Astrocyte (in vitro differentiated cells and primary cell): ENCODE measurements at places on chromosomes 16 and 17.

- H3K4me1 ChIP-seq: peaks cover 41% of the 10 kb centered on the region
- H3K4me3 ChIP-seq: peak overlapping the region; percentile 32
- no peaks in the 10 kb centered on the region for H3K27me3 ChIP-seq
- H3K27ac ChIP-seq: peak overlapping the region; percentile 90
- peak; percentile 71 for DNase-seq
- H3K36me3 ChIP-seq: peaks cover 9% of the 10 kb centered on the region
These were observed 53.6 kb downstream of the CDH11 start for GRCh38 chr16:65068151-65068740.

DNA sequence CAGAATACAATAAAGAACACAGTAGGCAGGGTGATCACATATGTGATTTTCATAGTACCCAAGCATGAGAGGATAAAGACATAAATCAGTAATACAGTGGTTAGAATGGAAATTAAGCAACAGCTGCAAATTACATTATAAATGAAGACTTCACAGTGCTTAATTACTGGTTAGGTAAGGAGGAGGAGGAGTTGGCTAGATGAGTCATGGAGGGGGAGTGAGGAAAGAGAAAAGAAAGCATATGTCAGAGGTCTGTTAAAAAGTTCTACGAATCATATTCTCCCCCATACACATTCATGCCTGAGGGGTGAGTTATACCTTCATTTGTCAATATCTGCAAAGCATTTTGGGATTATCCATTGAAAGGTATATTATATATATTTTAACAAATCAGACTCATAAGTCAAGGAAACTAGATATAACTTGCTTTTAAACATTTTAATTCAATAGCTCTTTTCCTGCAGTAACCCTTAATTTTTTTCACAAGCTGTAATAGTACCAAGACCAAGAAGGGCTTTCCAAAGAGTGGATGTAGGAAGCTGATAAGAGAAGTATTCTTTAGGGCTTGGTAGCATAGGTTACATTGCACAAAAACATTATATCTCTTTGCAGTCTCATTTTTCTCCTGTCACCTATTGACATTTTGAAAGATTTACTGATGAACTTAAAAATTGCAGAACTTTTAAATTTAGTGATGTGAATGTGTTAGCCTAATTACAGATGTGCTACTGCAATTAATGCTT lies 99.3 kb downstream of the STXBP4 start:
- H3K36me3 ChIP-seq: no peaks in the 10 kb centered on the region
- peak; percentile 41 for DNase-seq
- H3K4me3 ChIP-seq: no peak overlapping the region
- H3K27me3 ChIP-seq: no peaks in the 10 kb centered on the region
- no peak overlapping the region for H3K27ac ChIP-seq

DNA sequence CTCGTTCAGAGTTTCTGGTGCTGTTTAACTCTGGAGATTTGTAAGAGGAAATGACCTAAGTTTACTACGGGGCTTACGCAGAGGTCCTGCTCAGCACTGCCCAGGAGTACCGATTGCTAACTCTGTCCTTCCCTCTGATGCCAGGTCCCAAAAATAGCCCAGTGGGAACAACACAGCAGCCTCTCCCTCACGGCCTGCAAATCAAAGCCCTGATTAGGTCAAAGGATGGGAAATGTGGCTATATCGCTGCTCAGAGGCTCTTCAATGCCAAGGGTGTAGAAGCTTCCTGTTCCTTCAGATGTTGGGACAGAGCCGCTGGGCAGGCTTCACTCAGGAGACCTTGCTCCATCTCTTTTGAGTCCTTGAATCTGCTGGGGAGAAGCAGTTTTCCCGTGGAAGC lies 174.2 kb upstream of the KCNJ16 start:
- H3K27ac ChIP-seq: no peak overlapping the region
- H3K36me3 ChIP-seq: no peaks in the 10 kb centered on the region
- H3K27me3 ChIP-seq: no peaks in the 10 kb centered on the region
- no peak overlapping the region for H3K4me3 ChIP-seq

GRCh38 chr16:81158964-81159363 lies 62.8 kb upstream of the GCSH start:
- no peaks in the 10 kb centered on the region for H3K36me3 ChIP-seq
- no peak for DNase-seq
- no peak overlapping the region for H3K4me3 ChIP-seq
- H3K27me3 ChIP-seq: no peaks in the 10 kb centered on the region
- H3K4me1 ChIP-seq: no peaks in the 10 kb centered on the region

DNA sequence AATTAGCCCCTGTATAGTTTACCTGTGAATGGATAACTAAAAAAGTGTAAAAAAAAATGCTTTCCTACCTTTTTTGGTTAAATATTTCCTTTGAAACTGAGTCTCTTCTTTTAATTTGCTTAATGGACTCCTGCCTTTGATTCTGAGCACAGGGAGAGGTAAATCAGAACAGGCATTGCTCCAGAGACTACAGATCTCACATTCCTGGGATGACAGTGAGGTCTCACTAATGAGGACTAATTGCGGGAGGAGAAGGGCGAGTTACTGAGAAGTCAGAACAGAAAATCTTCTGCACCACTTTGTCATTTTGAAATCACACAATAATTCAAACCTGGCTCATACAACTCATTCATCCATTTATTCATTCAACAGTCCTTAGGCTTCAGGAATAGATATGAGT lies 437.0 kb upstream of the ASIC2 start:
- no peak overlapping the region for H3K27ac ChIP-seq
- no peaks in the 10 kb centered on the region for H3K36me3 ChIP-seq
- no peaks in the 10 kb centered on the region for H3K27me3 ChIP-seq
- no peaks in the 10 kb centered on the region for H3K4me1 ChIP-seq
- no peak for DNase-seq

GRCh38 chr17:40024901-40025300 lies 9.7 kb downstream of the CSF3 start:
- H3K36me3 ChIP-seq: peaks cover 17% of the 10 kb centered on the region
- no peaks in the 10 kb centered on the region for H3K27me3 ChIP-seq
- H3K27ac ChIP-seq: peak overlapping the region; percentile 62
- DNase-seq: peak; percentile 22
- no peak overlapping the region for H3K4me3 ChIP-seq
- H3K4me1 ChIP-seq: peaks cover 43% of the 10 kb centered on the region

- H3K4me3 ChIP-seq: peak overlapping the region; percentile 5
- peaks cover 30% of the 10 kb centered on the region for H3K4me1 ChIP-seq
These were observed 73.1 kb downstream of the CDH13 start for GRCh38 chr16:82699711-82700495.

DNA sequence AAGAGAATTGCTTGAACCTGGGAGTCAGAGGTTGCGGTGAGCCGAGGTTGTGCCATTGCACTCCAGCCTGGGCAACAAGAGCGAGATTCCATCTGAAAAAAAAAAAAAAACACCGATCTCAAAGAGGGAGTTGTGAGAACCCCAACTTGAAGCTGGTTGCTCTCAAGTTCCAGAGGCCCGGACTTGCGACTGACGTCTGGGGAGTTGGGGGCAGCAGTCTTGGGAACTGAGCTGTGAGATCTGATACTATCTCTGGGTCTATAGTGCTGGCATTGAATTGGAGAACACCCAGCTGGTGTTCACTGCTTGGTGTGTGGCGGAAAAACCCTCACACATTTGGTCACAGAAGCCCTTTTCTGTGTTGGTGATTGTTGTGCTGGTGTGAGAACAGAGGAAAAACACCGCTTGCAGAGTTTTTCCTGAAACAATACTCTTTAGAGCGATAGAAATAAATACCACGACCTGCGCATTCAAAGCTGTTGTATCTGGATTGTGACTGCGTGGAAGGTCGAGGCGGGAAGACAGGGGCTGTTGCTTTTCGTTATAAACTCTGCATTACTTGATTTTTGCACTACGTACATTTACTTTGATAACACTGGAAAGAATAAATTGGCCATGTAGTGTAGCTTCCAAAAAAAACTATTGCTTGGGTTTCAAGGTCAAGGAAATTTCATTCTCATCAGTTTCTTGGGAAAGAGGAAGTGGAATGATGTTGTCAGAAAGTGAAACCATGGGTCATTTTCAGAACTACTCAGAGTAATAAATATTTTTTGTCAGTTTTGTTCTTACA lies 8.8 kb downstream of the SCIMP start:
- no peak overlapping the region for H3K27ac ChIP-seq
- no peak overlapping the region for H3K4me3 ChIP-seq
- no peaks in the 10 kb centered on the region for H3K36me3 ChIP-seq
- H3K27me3 ChIP-seq: no peaks in the 10 kb centered on the region

GRCh38 chr16:27824006-27824405 lies 239.5 kb downstream of the GSG1L start:
- no peak for DNase-seq
- H3K27ac ChIP-seq: no peak overlapping the region
- peaks cover 9% of the 10 kb centered on the region for H3K27me3 ChIP-seq
- no peaks in the 10 kb centered on the region for H3K36me3 ChIP-seq

DNA sequence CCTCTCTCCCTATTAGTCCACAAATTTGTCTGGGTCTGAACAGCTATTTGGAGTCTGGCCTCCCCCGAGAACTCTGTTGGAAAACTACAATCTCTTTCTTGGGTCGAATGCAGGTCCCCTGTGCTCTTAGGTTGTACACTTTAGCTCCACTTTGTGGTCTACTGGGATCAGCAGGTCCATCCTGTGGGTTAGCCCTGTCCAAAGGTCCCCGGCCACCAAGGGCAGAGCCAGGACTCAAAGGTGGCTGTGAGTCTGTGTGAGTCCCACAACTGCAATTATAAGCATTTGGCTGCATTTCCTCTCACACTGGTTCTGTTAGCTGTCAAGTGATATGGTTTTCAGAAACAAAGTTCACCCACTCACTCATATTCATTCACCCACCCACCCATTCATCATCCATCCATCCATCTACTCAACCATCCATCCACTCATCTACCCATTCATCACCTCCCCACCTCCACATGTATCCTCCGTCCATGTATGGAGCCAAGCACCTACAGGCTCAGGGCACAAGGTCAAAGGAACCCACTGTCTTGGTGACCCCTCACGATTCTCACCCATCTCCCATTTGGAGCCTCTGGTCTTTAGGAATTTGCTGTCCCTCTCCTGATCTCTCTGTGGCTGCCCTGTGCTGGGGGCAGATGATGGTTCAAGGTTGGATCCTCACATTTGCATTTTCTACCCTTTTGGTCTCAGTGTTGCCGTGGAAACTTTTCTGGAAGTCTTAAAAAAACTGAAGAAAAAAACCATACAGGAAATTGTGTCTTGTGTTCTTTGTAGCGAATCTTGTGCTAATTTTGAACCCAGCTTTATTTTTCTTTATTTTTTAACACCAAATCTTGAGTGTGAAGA lies 45.8 kb downstream of the IRF8 start:
- H3K27ac ChIP-seq: no peak overlapping the region
- no peak for DNase-seq
- H3K27me3 ChIP-seq: peaks cover 23% of the 10 kb centered on the region
- H3K4me1 ChIP-seq: no peaks in the 10 kb centered on the region
- no peaks in the 10 kb centered on the region for H3K36me3 ChIP-seq
- no peak overlapping the region for H3K4me3 ChIP-seq

GRCh38 chr17:6509031-6509771 lies 47.2 kb downstream of the PITPNM3 start:
- H3K4me1 ChIP-seq: peaks cover 43% of the 10 kb centered on the region
- H3K4me3 ChIP-seq: no peak overlapping the region
- peak; percentile 49 for DNase-seq
- no peaks in the 10 kb centered on the region for H3K27me3 ChIP-seq
- no peak overlapping the region for H3K27ac ChIP-seq

DNA sequence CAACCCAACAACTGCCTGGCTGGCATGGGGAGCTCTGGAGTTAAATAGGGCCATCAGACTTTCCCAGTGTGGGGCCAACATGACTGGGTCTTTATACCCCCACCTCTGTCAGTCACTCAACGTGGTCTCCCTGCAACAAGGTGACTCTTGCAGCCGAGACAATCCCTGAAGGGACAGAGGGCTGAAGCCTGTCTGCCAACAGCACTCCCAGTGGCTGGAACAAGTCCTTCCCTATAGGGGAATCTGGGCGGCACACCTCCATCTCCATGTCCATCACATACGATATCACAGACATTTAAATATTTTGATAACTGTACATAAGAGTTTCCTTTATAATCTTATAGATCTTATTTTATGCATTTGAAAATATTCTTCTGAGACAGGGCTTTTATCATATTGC lies 4.8 kb upstream of the MAPT start:
- no peak for DNase-seq
- H3K27ac ChIP-seq: no peak overlapping the region
- H3K4me1 ChIP-seq: no peaks in the 10 kb centered on the region
- H3K27me3 ChIP-seq: peaks cover 2% of the 10 kb centered on the region
- no peak overlapping the region for H3K4me3 ChIP-seq
- H3K36me3 ChIP-seq: no peaks in the 10 kb centered on the region

DNA sequence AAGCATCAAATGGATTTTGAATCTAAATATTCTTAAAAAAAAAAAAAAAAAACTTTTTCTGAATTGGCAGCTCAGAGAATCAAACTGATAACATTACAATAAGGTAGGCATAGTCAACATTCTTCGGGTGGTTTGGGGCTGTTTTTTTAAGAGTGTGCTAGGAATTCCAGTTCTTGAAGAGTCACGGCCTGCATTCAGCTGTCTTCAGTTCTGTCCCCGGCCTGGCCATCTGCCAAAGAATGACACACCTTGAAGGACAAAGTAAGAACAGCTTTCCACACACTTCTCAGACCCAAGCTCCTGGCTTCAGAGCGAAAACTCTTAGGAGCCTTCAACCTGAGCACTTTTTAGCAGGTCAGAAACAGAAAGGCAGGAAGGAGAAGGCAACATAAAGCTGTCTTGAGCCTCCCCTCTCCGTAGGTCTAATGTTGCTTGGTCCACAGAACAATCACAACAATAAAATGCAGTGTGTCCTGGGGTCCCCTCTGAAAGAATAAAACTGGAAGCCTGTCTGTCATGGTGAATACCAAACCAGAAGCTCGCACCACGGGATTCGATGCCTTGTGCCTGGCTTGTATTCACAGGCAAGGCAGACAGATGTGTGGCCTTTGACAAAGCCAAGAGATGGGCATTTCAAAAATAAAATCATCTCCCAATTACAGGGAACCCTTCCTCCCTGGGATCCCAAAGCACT lies 524.4 kb upstream of the ZFHX3 start:
- no peaks in the 10 kb centered on the region for H3K4me1 ChIP-seq
- no peak for DNase-seq
- H3K4me3 ChIP-seq: no peak overlapping the region
- no peak overlapping the region for H3K27ac ChIP-seq

GRCh38 chr17:32266389-32267301 lies 1.0 kb downstream of the RHBDL3 start:
- no peaks in the 10 kb centered on the region for H3K36me3 ChIP-seq
- peak overlapping the region; percentile 37 for H3K4me3 ChIP-seq
- DNase-seq: no peak
- H3K27ac ChIP-seq: no peak overlapping the region
- peaks cover 14% of the 10 kb centered on the region for H3K4me1 ChIP-seq

DNA sequence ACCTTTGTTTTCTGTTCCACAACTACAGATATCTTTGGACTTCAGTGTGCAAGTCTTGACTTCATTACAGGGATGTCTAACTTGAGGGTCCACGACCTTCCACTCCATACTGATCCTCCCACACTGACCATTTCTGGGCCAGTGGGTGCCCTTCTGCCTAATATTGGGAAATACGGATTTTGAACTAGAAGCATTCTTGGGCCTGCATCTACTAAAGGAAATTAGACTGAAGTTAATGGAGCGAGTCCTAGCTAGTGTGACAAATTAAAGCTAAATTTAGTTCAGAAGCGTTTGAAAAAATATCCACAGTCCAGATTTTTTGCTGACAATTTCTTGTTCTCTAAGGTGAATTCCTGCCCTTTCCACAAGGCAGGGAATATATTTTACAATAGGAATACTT lies 9.9 kb upstream of the TMIGD1 start:
- H3K4me3 ChIP-seq: no peak overlapping the region
- H3K27me3 ChIP-seq: peaks cover under 1% of the 10 kb centered on the region
- H3K36me3 ChIP-seq: no peaks in the 10 kb centered on the region
- peaks cover 18% of the 10 kb centered on the region for H3K4me1 ChIP-seq
- H3K27ac ChIP-seq: no peak overlapping the region
- DNase-seq: no peak

- no peaks in the 10 kb centered on the region for H3K27me3 ChIP-seq
- H3K4me3 ChIP-seq: no peak overlapping the region
- DNase-seq: peak; percentile 99
These were observed 32.5 kb downstream of the ABCC12 start for GRCh38 chr16:48123104-48123788.
